ENCODE measurements at places on chromosomes 7 and 10.
A peak's percentile ranks its signal among the peaks of the same experiment; 100 is the strongest.

- no peak for DNase-seq
Observed at GRCh38 chr7:53900856-53901528, 641.2 kb upstream of the VSTM2A start.

GRCh38 chr7:730501-731439 lies 3.7 kb upstream of the PRKAR1B start:
- no peak for DNase-seq

GRCh38 chr7:90411510-90411909 lies 8.2 kb downstream of the CLDN12 start:
- DNase-seq = peak; percentile 47

- no peak for DNase-seq
Observed at GRCh38 chr10:96133135-96133534, 3.0 kb downstream of the ZNF518A start.

DNA sequence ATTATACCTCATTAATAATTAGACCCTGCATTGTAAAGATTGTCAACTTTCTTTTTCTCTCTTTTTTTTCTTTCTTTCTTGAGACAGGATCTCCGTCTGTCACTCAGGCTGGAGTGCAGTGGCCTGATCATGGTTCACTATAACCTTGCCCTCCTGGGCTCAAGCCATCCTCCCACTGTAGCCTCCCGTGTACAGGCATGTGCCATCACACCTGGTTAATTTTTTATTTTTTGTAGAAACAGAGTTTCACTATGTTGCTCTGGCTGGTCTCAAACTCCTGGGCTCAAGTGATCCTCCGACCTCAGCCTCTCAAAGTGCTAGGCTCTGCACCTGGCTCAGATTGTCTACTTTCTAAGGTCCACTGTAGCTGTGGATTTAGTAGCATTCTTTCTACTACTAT lies 50.7 kb downstream of the MDFIC start:
- DNase-seq = no peak

GRCh38 chr10:29746080-29746797 lies 111.5 kb upstream of the SVIL start:
- DNase-seq = no peak

- DNase-seq = no peak
Observed at GRCh38 chr7:105228555-105228954, 160.2 kb downstream of the SRPK2 start.

GRCh38 chr10:69968830-69969229 lies 83.8 kb upstream of the MACROH2A2 start:
- peak; percentile 20 for DNase-seq

DNA sequence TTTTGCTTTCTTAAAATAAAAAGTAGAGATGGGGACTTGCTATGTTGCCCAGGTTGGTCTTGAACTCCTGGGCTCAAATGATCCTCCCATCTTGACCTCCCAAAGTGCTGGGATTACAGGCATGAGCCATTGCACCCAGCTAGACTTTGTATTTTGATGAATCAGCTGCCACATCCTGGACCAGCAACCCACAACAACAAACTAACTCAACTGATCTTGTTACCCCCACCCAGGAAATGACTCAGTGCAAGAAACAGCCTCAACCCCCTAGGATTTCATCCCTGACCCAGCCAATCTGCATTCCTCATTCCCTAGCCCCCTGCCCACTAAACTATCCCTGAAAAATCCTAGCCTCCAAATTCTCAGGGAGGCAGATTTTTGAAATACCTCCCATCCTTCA lies 123.8 kb downstream of the IPMK start:
- no peak for DNase-seq

GRCh38 chr10:84715911-84716310 lies 387.5 kb downstream of the CCSER2 start:
- peak; percentile 43 for DNase-seq

GRCh38 chr7:12777257-12777656 lies 89.8 kb downstream of the ARL4A start:
- no peak for DNase-seq

GRCh38 chr10:131803860-131804425 lies 96.9 kb upstream of the PPP2R2D start:
- no peak for DNase-seq

GRCh38 chr10:96747734-96748550 lies 27.6 kb upstream of the PIK3AP1 start:
- DNase-seq = no peak

GRCh38 chr7:70594170-70594569 lies 537.8 kb upstream of the GALNT17 start:
- DNase-seq = no peak

DNA sequence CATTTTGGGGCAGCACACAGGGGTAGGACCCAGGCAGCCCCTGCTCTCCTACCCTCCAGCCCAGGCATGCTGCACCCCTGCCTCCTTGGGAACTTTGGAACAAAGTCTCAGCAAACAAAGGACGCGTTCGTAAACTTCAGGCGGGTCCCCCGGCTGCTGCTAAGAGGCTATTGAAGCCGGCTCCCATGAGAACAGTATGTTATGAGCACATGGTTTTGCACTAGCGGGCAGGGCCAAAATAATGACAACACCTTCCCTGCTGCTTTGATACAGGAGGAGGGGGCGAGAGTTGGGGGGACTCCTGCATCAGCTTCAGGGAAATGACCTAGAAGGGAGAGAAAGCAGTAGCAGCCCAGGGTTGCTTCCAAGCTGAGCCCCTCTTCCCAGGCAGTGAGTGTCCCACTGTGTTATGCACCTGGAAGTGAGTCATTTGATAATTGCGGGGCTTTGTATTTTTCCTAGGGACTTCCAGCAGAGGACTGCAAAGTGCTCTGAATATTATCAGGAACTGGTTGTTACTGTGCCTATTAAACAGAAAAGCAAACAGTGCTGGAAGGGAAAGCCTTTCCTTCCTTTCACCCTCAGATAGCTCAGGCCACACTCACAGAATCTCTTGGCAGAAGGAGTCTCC lies 6.9 kb downstream of the ITPRIP start:
- DNase-seq = no peak

DNA sequence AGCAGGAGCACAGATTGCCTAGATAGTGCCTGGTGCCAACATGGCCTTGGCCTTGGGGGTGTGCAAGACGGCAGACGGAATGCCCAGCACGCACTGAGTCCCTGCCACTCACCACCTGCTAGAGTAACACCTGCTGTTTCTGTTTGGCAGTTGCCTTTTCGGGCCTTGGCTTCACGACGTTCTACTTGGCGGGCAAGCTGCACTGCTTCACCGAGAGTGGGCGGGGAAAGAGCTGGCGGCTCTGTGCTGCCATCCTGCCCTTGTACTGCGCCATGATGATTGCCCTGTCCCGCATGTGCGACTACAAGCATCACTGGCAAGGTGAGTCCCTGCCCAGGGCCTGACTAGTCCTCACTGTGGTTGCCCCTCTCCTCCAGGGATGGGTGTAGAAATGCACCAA lies 118.0 kb downstream of the PLPP4 start:
- DNase-seq = no peak

DNA sequence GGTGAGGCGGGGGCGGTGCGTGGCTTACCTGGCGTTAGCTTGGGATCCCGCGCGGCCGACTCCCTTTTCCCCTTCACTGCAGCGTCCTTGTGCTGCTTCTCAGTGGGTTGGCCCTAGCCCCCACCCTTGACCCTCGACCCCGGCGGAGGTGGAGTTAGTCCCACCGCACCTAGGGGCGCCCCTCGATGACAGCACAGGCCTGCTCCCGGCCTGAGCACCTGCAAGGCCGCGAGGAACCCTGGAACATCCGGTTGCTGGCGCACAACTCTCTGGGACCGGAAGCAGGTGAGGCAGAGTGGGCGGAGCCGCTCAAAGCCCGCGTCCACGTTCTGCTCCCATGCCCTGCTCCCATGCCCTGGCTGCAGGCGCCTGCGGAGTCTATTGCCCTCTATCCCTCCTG lies 266.9 kb downstream of the USP6NL start:
- DNase-seq = no peak

- no peak for DNase-seq
Observed at GRCh38 chr10:101710059-101710695, 15.2 kb upstream of the FBXW4 start.

DNA sequence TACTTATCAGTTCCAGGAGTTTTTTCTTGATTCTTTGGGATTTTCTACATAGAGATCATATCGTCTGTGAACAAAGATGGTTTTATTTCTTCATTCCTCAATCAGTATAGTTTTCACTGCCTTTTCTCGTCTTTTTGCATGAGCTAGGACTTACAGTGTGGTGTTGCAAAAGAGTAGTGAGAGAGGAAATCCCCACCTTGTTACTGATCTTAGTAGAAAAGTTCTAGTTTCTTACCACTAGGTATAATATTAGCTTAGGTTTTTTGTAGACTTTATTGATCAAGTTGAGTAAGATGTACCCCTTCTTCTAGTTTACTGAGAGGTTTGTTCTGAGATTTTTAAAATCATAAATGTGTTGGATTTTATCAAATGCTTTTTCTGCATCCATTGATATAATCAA lies 123.3 kb downstream of the TMEM26 start:
- DNase-seq = no peak

DNA sequence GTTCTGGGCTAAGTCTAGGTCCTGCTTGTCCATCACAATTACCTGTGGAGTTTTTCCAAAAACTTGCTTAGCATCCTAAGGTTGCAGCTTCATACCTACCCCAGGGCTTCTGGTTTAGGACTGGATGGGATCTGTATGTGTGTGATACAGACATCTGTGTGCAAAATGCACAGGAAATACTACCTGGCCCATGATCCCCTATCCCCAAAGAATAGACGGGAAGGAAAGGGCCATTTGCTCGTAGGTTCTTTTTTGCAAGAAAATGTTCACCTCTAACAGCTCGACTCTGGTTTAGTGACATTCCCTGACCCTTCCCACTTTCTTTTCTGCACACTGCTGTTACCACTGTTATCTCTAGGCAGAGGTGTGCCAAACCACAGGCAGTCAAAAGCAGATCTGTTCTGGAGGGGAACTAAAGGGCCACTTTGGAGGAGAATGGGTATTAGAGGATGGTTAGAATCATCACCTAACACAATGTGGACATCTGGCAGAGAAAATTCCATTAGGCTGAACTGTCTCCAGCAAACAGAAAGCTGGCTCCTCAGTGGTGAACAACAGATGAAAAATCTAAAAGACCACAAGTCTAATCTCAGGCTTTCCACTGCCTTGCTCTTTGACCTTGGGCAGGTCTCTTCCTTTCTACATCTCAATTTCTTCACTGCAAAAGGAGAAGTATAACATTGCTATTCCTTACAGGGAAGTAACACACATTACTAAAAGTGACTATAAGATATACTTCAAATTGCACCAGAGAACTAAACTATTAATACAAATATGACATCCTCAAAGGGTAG lies 107.4 kb downstream of the UBE2H start:
- DNase-seq = no peak

DNA sequence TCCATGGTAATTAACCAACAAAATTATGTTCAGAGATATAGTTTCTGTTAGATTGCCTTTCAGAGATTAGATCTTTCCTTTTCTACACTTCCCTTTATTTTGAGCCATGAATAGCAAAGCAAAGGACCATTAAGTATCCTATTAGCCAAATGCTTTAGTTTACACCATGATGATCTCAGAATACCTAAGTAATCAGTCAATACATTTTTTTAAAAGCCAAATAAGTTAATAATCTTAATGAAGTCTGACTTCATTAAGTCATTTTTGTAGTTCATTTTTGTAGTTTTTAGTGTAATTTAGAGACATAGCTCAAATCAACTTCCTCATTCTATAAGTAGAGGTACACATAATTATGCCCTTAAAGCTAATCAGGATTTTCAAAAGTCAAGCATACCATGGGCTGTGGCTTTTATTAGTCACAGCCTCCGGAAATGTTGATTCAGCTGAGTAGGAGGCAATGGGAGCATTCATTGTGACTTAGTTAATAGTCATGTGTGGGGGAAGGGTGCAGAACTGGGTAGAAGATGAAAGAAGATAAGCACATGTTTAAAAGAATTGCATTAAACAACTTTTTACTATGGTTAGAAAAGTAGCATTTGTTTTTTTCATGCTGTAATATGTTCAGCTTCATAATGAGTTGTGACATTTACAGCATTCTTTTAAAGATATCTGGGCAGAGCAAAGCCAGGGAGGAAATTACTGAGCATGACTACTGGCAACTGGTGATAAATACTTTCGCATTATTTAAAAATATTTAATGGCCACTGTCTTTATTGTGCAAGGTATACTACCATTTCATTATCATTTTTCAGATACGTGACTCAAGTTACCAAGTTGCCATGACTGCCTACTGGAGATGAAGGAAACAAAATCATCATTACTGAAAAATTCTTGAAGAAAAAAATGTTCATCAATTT lies 57.3 kb upstream of the CCDC71L start:
- no peak for DNase-seq

GRCh38 chr7:107996072-107996882 lies 6.7 kb downstream of the LAMB1 start:
- no peak for DNase-seq

DNA sequence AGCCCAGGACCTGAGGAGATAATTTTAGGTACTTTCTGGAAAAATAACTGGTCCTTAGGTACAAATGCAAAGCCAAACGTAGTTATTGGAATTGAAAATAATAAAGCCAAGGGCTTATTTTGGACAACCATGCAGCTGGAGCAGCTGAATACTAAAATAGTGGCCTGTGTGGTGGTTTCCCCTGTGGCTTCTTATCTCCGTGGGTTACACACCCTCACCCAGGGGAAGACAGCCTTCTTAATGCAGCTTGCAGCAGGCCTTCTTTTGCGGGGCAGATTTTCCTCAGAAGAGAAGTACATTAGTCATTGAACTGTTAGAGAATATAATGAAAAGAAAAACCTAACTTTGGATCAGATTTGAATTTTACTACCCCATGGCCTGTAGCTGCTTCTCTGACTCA lies 133.5 kb downstream of the ST7 start:
- DNase-seq = no peak

DNA sequence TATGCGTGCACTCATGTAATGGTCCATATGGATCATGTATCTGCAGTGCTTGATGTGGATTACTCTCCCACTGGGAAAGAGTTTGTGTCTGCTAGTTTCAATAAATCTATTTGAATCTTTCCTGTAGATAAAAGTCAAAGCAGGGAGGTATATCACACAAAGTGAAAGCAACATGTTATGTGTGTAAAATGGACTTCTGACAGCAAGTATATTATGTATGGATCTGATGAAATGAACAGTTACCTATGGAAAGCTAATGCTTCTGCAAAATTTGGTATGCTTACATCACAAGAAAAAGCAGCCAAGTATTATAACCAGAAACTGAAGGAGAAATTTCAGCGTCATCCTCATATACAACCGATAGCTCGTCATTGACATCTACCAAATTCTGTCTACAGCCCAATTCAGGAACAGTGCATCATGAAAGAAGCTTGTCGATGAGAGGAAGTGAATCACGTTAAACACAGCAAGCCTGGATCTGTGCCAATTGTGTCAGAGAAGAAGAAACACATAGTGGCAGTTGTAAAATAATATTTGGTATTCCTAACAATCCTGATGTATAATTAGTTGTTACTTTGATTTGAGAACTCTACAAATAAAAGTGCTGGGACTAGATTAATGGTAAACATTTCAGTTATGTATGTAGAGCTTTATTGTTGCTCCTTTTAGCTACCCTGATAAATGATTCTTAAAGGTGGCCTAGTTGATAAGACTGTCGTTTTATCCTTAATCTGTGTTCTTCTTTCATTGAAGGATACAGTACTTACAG lies 14.2 kb upstream of the SYPL1 start:
- no peak for DNase-seq

DNA sequence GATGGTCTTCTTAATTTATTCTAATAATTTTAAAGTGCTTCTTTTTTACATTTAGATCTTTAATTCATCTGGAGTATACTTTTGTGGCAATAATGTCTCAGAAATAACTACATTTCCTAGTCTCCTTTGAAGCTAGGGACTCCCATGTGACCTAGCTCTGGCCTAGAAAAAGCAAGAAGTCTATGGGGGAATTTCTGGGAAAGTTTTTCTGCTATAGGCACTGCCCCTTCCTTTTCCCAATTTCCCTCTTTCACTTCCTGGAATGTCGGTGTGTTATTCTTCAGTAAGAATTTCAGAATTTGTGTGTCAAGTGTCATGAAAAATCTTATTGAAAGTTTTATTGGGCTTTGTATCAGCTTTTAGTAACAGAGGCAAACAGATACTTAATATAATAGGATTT lies 94.6 kb upstream of the LRRC4 start:
- DNase-seq = no peak
